ENCODE measurements at places on chromosomes 4 and X.

DNA sequence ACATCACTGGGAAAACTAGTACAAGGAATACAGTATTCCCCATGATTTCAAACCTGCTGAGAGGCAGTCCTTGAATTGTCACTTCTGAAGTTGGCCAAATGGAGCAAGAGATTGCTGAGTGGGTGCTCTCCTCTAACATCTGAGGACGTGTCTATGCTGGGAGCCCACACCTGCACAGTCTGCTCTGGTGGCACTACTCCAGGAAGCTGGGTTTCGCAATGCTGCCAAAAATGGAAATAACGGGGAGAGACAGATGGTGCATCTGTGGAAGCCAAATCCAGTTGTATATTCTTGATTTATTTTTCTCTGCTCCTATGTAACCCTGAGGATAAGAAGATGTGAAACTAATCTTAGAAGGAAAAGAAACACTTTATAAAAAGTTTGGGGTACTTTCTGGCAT, 240.1 kb upstream of the CTSO start:
- DNase-seq = no peak

DNA sequence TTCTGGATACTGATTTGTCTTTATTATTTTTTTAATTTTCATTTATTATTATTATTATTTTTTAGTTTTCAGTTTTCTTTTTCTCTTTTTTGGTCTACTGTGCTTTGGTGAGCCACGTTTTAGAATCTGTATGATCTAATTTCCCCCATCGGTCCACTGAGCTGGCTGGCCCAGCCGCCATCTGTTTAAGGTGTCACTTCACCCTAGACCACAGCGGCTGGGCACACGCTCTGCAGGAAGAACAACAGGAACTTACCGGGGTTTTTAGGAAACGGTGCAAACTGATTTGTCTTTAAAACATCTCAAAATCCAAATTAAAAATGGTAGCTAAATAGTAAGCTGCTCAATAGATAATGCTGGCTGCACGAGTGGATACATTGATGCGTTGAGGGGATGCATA, 48.8 kb upstream of the AMOT start:
- DNase-seq = no peak

DNA sequence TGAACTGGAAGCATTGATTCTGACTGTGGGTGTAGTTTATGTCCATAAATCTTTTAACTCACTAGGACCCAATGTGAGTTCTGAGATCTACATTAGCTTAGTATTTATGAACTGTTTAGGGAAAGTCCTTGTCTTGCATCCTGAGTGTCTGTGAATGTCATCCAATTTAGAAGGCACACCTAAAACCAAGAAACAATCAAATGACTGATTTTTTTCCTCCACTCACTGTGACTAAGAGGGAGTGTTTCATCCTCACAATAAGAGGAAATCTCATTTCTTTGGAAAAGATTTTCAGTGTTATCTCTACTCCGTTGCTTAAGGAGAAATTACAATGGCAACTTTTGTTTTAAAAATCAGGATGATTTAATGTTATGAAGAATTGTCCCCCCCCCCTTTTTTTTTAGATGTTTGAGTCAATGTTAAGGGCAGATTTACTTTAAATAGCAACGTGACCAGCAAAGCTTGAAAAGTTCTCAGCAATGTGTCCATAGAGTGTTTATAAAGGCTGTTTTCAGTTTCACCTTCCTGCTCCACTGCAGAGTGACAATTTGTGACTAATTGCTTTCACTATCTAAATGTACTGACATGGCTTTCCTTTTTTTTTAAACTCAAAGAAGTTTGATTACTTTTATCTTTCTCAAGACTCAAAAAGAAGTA, 173.0 kb downstream of the SPCS3 start:
- DNase-seq = no peak

DNA sequence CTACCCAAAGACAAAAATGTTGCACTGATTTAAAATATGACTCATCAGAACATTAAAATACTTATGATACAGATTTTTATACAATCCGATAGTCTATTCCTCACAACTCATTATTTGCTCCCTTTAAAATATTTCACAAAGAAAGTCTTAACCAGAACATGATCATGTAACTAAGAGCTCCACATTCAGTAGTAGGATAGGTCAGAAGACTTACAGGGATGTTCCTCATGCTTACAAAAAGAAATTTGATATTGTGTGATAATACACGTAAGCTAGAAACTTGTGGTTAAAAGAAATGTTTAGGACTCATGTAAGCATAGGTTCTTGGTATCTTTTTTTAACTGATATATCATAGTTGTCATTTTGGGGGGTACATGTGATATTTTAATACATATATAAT, 235.9 kb downstream of the PALLD start:
- no peak for DNase-seq

DNA sequence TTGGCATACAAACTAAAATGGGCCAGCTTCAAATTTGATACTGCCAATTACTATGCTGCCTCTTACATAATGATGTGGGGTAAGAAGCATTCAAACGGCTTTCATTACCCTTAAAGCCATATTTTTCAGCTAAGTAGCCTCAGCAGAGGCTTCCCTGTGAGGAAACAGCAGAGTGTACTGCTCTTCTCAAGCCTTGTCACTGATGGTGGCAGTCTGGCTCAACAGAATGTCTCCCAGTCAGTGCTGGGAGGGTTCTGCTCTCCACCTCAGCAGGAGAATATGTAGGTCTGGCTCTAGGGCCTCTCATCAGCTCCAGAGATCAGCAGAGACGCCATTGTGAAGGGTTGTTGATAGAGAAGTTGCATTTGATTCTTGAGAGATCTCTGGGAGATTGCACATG, 44.6 kb upstream of the MBNL3 start:
- DNase-seq = no peak

GRCh38 chr4:26459054-26459755, 31.1 kb downstream of the CCKAR start:
- DNase-seq = no peak
